T-helper 17 cell (primary cell): ENCODE measurements at places on chromosomes 16 and 17. TPM values are rescaled to one million over a fixed set of nuclear protein-coding genes. Genes with fewer than 3 reads are reported as not detected.

- no peak for DNase-seq
These were observed 9.1 kb downstream of the MYH11 start for GRCh38 chr16:15847611-15848175.

DNA sequence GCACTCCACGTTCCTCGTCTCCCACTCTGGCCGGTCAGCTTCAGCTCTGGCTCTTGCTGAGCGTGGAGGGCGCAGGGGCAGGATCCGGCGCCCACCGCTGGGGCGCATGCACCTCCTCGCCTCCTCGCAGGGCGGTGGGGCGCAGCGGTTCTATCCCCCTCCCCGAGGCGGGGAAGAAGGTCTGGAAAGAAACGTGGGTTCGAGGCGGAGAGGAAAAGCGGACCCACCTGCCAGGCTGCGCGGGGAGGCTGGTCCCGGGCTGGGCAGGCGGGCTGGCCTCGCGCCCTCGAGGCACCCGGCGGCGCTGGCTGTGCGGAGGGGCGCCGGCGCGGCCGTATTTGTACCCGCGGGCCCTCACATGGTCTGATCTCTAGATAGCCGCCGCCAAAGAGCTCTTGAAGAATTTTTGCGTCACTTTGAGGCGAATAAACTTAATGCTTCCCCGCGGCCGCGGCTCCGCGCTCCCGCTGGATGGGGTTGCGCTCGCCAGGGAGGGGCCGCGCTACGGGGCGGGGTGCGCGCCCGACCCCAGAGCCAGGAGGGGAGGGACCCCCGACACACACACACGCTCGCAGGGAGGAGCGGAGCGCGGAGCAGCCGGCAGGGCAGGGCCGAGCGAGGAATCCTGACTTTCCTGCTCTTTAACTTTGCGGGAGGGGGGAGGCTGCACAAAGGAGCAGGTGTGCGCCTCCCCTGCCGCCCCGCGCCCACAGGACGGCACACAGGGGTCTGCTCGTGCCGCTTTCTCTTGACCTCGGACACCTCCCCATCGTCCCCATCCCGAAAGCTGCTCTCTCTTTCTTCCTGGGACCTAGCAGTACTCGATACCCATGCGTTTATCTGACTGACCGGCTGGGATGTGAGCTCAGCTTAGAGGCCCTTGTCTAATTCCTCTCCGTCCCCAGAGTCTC lies at the start of gene SLC6A4:
Gene SLC6A4, minus strand, starts transcription at position 312 of the 911 bp plus-strand sequence. CDS start 13,739 bp downstream, outside the sequence.
- DNase-seq: no peak

The RAB37 gene
- 41.4 TPM for total RNA-seq

- no peak for DNase-seq
These were observed 40.7 kb upstream of the ANKFY1 start for GRCh38 chr17:4304417-4305027.

DNA sequence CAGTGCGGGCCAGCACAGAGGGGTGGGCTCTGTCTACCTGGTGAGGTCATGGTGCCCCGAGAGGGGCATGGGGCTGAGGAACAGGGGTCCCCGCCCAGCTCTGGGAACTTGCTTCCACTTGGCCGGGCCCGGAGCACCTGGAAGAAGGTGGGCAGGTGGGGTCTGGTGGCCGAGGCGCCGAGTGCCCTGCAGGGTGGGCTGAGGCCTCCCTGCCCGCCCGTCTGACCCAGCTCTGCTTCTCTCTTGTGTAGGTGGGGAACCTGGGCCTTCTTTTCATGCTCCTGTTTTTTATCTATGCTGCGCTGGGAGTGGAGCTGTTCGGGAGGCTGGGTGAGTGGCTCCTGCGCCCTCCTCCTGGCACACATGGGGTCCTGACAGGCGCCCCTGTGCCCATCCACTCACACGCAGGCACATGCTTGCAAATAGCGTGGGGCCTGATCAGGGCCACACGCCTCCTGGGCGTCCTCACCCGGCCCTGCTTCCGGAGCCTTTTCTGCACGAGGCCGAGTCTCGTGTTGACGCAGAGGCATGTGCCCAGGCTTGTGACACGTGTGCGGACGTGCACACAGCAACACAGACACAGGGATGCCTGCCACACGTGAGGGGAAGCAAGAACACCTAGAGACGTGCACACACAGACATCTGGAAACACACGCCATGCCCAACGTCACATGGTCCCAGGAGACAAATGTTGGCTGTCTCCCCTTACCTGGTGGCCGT lies 8.2 kb downstream of the TPSG1 start:
- DNase-seq: no peak

- no peak for DNase-seq
These were observed 7.6 kb downstream of the ADCY7 start for GRCh38 chr16:50273888-50274325.

The CTRB1 gene
- total RNA-seq: not detected

The G6PC1 gene
- total RNA-seq: not detected

DNA sequence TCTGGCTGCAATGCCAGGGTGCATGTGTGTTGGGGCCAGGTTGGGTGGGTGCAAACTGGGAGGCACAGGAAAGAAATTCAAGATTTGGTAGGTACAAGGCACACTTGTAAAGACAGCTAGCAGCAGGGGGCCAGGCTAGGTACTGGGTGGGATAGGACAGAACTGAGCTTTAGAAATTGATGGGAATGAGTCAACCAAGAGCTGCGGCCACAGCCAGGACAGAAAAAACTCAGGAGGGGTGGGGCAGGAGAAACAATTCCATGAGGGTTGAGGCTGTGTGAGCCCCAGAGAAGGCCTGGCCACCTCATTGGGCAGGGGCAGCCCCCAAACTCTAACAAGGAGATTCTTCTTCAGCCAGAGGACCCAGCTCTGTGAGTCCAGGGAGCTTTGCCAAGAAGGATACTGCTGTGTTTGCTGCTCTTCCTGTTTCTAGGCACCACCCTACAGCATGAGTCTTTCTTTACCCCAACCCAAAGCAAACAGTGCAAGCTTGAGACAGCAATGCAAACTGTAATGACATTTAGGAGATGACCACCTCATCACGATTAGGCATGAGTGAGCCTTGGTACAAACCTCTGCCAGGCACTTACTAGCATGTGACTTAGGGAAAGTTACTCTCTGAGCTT lies 21.3 kb upstream of the CCDC182 start:
- DNase-seq: no peak

DNA sequence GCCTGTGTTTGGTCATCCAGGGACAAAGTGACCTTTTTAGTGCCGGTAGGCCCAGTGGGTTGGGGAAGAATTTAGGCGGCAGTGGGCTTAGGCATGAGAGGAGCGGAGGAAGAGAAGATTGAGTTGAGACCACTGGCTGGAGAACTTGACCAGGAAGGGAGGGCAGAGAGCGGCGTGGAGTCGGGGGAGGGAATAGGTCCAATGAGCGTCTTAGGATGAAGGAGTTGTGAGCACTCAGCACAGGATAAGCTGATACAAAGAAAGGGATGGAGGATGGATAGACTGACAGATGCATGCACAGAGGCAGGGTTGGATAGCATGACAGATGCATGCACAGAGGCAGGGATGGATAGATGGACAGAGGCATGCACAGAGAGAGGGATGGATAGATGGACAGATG lies 8.0 kb downstream of the IL32 start:
- no peak for DNase-seq

DNA sequence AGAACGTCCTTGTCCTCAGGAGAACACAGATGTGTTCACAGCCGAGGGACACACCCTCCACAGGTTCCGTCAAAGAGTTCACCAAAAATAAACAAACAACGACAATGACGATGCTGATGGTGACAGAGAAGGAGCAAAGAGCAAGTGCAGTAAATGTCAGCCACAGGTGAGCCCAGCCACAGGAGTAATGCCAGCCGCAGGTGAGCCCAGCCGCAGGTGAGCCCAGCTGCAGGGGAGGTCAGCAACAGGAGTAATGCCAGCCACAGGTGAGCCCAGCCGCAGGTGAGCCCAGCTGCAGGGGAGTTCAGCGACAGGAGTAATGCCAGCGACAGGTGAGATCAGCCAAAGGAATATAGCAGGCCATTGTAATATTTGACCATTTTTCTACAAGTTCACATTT lies 315.2 kb downstream of the FOXL1 start:
- no peak for DNase-seq

The OR4D1 gene
- 1.2 TPM for total RNA-seq

GRCh38 chr17:55334285-55334684 lies 69.5 kb downstream of the HLF start:
- no peak for DNase-seq

The ARHGDIG gene
- total RNA-seq: not detected
